ENCODE measurements at places on chromosomes 3 and 15.
A peak's percentile ranks its signal among the peaks of the same experiment; 100 is the strongest.

DNA sequence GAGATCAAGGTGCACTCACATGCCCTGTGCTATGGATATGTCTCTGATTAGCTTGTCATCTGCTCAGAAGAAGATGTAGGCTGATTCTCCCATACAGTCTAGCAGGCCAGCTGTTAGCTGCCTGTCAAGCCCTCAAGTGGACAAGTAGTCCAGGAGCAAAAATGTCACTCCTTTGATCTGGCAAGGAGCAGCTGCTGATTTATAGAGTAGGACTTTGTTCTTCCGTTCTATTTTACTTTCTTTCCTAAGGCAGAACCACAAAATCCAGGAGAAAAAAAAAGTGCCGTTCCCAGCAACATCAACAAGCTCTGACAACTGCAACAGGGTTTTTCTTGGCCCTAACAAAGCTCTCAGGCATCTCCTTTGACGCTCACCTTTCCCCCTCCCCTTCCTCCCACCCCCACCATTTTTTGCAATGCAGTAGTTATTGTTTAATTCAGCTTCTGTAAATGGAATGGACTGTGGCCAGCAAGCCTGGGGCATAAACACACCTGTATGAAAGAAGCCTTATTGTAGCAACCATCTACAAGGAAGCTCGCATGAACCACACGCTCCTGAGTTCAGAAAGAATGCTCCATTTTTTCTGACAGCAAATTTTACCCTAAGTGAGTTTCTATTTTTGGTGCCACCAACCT is 196.3 kb downstream of the MEIS2 start:
- no peak for DNase-seq

- no peak for DNase-seq
Observed at GRCh38 chr3:150439657-150440056, 31.6 kb downstream of the TSC22D2 start.

DNA sequence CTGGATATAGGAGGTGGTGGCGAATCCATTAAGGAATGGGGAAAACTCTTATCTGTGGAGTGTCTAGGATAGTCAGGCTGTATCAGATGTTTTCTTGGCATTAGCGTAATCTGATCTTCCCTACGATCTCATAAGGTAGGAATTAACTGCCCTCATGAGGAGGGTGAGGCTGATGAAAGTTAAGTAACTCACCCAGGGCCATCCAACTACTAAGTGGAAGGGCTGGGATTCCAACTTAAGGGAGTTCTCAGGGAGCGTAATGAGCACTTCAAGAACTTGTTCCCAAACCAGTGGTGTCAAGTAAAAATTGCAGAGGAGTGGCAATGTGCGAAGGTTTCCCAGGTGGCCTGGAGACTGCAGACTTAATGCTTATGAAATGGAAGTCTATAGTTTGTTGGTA is 55.9 kb upstream of the OSBPL11 start:
- no peak for DNase-seq

GRCh38 chr15:34011481-34011880 is 27.5 kb downstream of the AVEN start:
- no peak for DNase-seq

DNA sequence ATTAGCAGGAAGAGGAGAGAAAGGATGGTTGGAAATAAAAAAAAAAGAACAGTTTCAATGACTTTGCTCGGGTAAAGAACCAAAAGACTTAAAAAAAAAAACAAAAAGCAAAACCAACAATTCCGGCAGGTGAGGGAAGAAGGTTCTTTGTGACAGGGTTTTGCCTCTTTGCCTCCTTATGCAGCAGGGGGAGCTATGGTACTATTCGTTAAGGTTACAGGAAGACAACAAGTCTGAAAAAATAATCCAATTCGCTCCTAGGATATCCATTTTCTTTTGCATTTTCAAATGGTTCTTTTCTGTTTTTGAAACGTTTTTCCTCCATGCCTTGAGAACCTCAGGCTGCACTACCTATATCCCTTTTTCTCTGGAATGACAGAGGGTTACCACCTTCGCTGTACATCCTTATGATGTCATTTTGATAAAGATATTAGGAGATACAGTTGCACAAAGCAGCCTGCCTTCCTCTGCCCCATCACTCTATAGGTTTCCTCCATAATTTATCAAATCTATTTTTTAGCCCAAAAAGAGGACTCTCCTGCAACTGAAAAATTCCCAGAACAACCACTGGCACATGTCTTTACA is 55.0 kb downstream of the CFAP20DC start:
- peak; percentile 52 for DNase-seq

GRCh38 chr3:37887062-37887461 is 25.4 kb downstream of the CTDSPL start:
- DNase-seq = no peak

DNA sequence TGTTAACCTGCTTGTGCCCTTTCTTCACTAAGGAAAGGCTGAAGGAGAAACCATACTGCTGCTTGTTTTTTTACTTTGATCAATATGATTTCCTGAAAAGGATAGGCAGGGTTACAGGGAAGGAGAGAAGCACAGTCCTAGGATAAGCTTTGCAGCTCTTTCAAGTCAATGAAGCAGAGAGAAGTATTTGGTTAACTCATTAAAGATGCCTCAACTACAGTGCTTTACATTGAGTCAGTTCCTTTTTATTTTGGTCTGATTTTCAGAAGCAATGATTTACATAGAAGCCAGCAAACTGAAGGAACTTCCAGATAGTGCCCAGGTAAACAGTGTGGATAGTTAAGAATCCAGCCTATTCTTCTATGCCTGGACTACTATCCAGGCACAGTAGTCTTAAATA is 64.8 kb downstream of the ARIH1 start:
- no peak for DNase-seq

GRCh38 chr3:115165701-115166100 is 18.6 kb upstream of the ZBTB20 start:
- DNase-seq = no peak

- DNase-seq = no peak
Observed at GRCh38 chr15:49242820-49243219, 72.8 kb downstream of the GALK2 start.

DNA sequence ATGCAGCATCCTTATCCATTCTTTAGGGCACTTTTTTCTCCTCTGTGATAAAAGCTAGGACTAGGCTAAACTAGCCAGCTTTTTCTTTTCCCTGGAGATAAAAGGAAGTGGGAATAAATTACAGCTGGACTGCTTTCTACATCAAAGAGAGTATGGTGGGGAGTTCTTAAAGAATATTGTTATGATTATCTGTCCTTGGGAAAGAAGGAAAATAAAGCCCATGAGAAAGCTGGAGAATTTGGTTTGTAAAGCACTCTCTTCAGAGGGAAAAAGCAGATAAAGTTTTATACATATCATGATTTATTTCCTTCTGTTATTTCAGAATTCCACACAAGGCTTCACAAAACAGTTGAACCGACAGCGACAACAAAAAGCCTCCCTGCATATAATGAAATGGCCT is 923.0 kb downstream of the DIPK2A start:
- DNase-seq = no peak

- no peak for DNase-seq
Observed at GRCh38 chr15:46946953-46947352, 770.4 kb upstream of the SEMA6D start.

DNA sequence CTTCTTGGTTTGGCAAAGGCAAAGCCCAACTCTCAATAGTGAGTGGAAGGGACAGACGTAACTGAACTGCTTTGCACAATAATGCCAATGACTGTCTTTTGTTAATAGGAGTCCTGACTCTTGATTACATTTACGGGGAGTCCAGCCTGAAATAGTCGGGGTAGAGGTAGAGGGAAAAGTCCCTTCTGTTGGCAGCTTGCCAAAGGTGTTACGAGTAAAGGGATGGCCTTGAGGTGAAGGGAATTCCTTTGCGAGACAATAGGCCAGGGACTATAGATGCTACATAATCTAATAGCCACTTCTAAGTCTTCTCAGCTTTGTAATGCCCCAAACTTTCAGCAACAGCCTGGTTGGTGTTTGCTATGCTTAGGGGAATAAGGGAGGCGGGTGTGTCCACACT is 2.2 kb upstream of the SENP2 start:
- DNase-seq = no peak

GRCh38 chr3:168883145-168883544 is 780.4 kb downstream of the MECOM start:
- no peak for DNase-seq

DNA sequence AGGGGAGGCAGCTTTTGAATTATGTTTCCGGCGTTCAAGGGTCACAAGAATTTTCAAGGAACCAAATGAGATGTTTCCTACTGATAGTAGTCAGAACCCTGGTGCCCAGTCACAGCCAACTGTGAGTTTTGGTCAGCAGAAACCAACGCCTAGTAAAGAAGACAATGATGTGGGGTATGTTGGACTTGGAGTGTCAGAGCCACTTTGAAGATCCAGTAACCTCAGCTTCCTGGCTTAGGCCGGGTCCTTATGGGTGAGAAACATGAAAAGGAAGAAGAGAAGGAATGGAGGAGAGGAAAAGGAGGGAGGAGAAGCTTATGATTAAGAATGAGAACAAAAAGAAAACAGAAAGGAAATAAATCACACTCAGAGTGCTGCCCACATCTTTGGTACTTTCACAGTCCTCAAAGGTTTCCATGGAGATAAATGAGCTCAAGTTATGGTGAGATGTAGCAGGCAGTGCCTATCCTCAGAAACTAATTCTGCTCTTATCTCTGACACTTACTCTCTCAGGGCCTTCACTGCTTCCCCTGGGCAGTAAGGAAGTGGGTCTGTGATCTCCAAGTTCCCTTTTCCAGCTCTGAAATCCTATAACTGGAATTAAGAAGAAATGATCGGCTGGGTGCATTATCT is 2.0 kb upstream of the MCF2L2 start:
- DNase-seq = no peak

DNA sequence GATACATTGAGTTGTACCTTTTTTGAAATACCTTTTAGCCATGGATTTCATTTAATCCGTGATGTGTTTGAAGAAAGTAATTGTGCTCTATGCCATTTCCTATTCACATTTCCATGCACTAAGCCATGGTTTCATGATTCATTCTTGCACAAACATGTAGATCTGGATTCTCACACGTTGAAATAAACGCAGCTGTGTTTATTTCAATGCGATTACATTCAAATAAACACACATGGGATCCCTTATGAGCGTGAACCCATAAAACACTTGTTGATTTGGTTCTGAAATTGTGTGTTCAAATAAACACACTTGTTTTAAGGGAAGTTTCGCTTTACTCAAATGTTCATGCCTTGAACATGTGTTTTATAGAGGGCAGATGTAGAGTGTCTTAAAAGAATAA is 39.2 kb downstream of the BBX start:
- no peak for DNase-seq

DNA sequence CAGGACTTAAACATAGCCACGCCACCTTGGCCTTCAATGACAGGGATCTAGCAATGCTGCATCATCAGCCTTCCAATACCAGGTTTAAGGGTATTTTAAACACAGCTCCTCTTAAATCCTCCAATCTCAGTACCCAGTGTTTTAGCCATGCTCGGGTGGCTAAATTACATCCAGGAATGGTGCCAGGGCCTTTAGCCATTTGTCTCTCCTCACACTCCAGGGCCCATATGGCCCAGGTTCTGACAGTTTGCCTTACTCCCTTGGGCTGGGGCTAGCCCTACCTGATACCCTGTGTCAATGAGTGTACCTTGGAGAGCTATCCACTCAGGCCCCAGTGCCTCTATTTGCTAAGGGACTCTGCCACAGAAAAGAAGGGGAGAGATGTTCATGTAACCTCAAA is 29.4 kb downstream of the ZNF589 start:
- no peak for DNase-seq

DNA sequence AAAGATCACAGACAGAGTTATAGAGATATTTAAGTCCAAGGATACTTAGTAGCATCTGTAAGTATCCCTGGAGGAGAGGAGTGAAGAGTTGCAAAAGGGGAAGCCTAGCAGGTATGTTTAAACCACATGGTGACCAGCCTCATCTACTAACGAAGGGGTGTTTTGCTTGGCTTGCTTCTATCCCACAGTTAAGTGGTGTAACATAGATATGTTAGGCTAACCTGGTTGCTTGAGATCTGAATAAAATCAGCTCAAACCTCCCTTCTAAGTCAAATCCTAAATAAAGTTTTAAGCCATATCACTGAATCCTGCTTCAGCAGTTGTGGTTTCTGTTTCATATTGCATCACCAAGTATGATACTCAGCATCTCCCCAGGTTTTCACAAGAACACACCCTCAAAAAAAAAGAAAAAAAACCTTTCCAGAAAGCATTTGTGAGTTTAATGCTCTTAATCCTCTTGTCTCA is 880.2 kb downstream of the ROBO1 start:
- no peak for DNase-seq

GRCh38 chr3:102483556-102483955 is 48.7 kb downstream of the ZPLD1 start:
- no peak for DNase-seq

- DNase-seq = no peak
Observed at GRCh38 chr15:36802861-36803531, 223.6 kb downstream of the CDIN1 start.

DNA sequence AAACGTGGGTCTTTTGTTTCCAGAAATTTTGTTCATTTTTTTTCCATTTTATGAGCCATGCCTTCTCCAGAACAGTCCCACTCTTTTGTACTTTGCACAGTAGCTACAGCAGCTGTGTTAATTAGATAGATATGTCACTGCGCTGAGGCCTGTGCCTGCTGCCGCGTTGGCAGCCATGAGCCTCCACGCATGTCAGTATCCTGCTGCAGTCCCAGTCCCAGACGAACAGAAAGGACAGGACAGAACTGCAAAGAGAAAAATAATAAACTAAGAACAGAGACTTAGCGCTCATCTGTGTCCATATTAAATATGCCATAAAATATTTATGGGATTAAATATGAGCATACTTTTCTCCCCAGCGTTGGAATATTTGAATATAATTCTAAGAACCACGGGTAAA is 442.4 kb upstream of the RARB start:
- peak; percentile 28 for DNase-seq

DNA sequence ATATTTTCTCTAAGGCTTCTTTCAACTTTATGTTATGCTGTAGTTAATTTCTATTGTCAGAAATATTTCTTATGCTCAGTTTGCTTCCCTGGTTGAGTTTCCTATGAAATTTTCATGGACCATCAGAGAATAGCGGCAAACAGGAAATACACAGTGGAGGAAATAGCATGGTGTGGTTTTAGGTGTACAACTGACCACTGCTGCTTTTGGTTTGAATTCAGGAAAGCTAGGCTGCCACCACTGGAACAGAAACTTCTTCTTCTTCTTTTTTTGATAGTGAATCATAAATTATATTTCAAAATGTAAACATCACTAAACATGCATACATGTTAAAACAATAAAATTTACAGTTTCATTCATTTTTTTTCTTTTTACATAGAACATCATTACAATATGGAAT is 316.6 kb upstream of the TGFBR2 start:
- no peak for DNase-seq

DNA sequence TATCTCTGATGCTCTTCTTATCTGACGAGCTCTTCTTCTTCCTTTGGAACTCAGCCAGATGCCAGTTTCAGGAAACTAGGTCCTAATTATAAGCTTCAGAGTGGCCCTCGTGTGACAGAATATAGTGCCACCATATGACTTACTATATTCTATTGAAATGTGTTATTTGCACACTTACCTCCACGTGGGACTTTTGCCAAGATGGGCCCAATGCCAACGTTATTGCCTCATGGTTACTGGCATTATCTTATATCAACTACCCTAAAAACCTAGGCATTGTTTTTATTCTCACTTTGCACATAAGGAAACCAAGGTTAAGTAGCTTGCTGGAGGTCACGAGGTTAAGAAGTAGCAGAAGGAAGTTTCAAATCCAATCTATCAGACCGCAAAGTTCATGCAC is 71.3 kb upstream of the SLCO3A1 start:
- DNase-seq = no peak

- DNase-seq = no peak
Observed at GRCh38 chr3:142987707-142988106, 13.7 kb upstream of the U2SURP start.

Measured in SK-N-SH (cell line).